ENCODE measurements at places on chromosomes 7 and 10.

DNA sequence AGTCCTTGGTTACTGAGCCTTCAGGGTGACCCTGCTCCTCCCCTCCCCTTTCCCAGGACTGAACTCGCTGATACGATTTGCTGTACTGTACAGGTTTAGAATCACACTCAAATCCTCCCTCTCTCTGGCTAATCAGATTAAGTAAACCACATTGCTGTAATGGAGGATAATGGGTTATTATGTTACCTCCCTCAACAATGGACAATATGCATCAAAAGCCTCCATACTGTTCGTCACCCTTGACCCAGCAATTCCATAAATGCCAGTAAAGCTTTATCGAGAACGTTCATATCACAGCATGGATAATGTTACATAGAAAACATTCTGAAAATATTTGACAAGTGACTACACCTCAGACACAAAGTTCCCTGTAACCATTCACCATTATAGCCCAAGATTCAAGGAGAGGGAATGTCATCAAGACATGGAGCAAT lies 61.7 kb downstream of the FAM107B start:
- DNase-seq = no peak

- no peak for DNase-seq
These were observed 14.5 kb downstream of the MEST start for GRCh38 chr7:130506358-130506757.

DNA sequence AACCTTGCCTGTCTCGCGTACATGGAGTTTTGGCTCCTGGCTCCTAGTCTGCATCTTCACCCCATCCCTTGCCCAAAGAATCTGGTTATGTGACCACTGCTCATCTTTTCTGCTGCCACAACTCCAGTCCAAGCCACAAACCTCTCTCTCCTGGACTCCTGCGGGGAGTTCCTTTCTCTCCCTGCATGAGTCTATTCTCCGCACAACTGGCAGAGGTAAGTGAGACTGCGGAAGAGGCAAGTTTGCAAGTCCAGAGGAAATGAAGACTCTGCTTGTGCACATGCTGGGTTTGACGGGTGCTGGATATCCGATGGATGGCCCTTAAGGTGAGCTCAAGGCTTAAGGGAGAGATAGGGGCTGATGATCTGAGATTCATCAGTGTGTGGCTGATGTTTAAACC lies 61.0 kb downstream of the TRUB1 start:
- DNase-seq = no peak

DNA sequence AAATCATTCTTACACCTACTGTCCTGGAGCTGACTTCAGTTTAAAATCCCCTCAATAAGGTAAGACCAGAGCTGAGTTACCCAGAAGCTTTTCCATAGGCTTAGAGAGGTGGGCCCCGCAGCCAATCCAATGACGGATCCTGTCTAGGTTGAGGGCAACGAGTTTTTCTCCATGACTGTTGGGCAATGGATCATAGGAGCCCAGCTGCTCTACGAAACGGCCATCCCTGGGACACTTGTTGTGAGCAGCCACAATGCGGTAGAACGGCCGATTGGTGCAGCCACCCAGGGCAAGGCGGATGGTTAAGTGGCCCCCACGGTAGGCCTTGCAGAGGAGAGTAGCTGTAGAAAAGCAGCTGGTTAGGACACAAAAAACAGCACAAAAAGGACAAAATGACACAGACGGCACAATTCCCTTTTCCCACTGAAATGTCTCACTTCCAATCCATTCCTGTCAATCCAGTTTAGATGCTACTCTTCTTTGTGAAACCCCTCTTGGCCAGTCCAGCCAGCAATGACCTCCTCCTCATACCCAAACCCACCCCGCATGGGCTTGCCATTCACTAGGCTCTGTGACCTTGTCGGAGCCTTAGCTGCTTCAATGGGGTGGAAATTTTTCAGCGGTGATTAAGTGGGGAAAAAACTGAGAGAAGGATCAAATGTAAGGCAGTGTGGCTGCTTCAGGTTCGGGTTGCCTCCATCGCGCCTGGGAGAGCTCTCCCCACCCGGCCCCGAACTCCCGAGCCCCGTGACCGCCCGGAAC lies 580 bp downstream of the MRPS16 start:
- DNase-seq = no peak

GRCh38 chr10:81009296-81009695 lies 471.6 kb downstream of the SH2D4B start:
- no peak for DNase-seq

- DNase-seq = no peak
These were observed 33.9 kb downstream of the MYL10 start for GRCh38 chr7:101595246-101595645.

- no peak for DNase-seq
These were observed 34.9 kb downstream of the PRKAR2B start for GRCh38 chr7:107079212-107079940.

- no peak for DNase-seq
These were observed 8.9 kb upstream of the ACSL5 start for GRCh38 chr10:112365014-112365432.

- peak; percentile 58 for DNase-seq
These were observed 940 bp upstream of the PSD start for GRCh38 chr10:102419269-102420180.

DNA sequence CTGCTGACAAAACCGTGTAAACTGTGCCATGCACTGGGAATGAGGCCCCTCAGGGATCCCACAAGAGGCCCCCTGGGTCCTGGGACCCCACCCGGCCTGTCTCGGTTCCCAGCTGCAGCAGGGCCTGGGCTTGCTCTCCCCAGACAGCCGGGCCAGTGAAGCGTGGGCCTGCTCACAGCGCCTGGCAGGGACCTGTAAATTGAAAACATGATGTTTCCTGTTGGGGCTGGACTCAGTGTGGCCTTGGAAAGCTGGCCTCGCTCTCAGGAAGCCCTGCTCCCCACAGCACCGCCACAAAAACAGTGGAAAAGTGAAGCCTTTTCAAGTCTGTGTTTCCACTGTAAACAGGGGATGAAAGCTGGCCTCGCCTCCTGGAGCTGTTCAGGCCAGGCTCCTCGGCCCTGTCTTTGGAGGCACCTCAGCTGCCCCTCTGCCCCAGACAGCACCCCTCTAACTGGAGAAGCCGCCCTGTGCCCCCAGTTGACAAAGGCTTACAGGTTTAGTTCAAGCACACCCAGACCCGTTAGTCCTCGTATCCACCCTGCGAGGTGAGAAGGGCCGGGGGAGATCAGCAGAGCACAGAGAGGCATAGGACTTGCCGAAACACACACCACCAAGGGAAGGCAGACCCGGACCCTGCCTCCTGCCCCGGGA lies 108.3 kb downstream of the ZMIZ1 start:
- no peak for DNase-seq

DNA sequence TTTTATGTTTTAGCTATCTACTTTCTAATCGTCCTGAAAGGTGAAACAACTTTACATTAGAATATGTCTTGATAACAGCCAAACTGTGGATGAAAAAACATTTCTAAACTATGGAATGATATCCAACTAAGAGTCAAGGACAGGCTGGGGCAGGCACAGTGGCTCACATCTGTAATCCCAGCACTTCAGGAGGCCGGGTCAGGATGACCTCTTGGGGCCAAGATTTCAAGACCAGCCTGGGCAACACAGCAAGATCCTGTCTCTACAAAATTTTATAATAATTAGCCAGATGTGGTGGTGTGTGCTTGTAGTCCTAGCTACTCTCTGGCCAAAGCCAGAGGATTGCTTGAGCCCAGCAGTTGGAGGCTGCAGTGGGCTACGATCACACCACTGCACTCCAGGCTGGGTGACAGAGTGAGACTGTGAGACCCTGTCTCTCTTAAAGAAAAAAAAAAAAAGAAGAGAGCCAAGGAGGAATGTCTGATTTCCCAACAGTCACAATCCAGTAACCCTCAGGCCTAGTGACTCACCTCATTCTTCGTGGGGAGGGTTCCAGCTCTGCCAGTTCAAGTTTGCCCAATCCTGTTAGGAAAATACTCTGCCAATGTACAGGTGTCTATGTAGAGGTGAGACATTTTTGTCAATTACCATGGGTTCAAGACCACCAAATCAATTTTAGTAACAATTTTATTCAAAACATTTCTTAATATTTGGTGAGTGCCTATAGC lies 14.6 kb upstream of the FZD1 start:
- DNase-seq = no peak

GRCh38 chr7:44291733-44292419 lies 33.5 kb downstream of the CAMK2B start:
- no peak for DNase-seq

- DNase-seq = no peak
These were observed 663 bp downstream of the VPS37D start for GRCh38 chr7:73668103-73668885.

DNA sequence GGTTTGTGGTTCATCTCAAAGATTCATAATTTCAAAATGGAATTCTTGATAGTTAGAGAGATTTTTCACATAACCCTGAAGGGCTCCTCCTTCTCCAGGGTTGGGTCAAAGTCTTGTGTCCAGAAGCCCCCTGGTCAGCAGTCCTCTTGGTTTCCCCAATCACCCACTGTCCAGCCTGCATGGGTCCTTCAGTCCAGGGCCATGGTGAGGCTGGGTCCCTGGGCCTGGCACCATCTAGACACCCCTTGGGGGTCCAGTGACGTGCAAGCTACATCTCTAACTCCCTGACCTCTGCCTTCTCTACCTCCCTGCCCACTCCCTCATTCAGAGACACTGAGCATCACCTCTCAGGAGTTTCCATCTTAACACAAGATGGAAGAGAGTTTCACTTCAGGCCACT lies 26.1 kb downstream of the ANXA8 start:
- no peak for DNase-seq

GRCh38 chr10:79275431-79275851 lies 71.8 kb upstream of the PPIF start:
- no peak for DNase-seq

DNA sequence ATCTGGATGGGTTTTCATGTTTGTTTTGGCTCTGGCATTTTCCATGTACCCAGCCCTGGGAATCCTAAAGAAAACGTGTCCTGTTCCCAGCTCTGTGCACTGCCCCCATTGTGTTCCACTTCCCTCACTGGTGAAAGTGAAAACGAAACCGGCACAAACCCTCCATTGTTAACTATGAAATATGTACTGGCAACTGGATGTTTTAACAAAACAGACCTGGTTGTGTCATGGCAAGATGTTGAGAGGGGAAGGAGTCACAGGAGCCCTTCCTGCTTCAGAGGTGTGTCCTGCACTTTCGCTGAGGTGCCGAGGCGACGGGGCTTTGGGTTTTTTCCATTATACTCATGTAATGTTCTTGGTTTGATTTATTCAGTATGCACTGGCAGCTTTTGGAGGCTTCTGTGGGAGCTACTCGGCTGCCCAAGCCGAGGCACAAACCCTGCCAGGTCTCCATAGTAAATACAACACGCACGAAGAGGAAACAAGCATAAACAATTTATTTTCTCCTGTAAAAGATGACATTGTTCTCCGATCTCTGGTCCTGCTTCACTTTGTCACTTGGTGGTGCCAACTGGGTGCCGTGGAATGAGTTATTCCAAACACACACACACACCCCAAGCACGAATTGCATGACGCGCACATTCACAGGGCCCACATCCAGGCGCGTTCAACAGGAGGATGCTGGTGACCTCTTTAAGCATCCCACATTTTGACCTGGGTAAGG lies 118.2 kb downstream of the CDK6 start:
- DNase-seq = no peak

- no peak for DNase-seq
These were observed 75.0 kb downstream of the WNT2 start for GRCh38 chr7:117247809-117248208.

DNA sequence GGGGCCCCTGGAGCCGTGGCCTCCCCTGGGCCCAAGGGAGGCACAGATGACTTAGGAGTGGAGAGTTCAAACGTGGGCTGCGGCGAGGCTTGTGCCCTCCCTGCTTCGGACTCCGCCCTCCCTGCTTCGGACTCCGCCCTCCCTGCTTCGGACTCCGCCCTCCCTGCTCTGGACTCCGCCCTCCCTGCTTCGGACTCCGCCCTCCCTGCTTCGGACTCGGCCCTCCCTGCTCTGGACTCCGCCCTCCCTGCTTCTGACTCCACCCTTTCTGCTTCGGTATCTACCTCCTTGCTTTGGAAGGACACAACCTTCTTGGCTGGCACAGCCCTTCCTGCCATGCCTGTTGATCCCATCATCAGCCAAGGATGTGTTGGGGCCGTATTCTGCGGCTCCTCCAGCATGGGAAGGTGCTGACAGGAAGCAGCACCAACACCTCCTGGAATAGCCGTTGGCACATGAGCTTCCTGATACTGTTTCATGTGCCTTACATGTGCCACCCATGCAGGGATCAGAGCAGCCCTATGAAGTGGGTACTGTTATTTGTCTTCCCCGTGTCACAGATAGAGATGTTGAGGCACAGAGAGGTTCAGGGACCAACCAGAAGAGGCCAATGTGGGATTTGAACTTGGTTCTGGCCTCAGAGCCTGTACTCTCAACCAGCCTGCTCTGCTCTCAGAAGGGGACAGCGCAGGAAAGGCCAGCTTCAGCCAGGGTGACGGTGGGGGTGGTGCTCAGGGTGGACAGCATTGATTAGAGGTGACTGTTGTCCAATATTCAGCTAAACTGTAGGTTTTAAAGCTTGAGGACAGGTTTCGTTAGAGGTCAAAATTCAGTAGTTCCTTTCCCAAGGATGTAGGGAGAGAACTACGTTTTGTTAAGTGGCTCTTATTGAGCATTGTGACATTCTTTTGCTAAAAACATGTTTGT lies 114.5 kb downstream of the NKX6-2 start:
- DNase-seq = no peak

DNA sequence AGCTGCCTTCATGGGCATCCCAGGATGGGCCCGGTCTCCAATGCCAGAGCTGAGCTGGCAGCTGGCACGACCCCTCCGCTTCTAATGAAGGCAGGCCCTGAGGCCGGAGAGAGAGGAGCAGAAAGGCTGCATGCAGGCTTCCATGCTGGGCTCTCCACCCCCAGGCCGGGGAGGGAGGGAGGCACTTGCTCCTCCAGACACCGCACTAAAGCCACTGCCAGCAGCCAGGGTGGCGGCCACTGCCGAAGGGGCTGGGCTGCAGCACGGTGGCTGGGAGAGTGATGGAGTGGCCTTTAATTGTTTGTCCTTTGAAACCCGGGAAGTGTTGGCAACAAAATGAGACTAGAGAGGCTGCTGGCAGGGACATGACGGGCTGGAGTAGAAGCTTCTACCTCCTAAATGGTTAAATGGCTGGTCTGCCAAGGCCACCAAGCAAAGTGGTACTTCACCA lies 236.5 kb downstream of the SKAP2 start:
- no peak for DNase-seq

- no peak for DNase-seq
These were observed 2.6 kb upstream of the HOXA9 start for GRCh38 chr7:27167916-27168264.

DNA sequence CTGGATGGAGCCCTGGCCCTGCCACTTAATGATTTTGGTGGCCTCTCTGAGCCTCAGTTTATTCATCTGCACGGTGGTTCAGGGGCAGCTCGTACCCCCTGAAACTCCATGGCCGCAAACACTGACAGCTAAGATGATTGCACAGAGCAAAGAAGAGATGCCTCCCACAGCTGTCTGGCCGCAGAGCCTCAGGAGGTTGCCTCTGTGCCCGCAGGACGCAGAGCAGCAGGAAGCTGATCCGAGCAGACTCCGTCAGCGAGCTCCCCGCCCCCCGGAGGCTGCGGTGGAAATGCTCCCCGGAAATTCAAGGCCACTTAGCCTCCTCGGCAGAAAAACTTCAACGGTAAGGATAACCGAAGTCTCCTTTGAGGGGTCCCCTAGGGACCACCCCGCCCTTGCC lies 30.2 kb upstream of the C10orf53 start:
- no peak for DNase-seq

GRCh38 chr10:128028508-128029289 lies 97.5 kb downstream of the MKI67 start:
- no peak for DNase-seq

- no peak for DNase-seq
These were observed 121.7 kb downstream of the DOCK4 start for GRCh38 chr7:112084520-112084971.
